ENCODE measurements at places on chromosomes 7 and 10.

DNA sequence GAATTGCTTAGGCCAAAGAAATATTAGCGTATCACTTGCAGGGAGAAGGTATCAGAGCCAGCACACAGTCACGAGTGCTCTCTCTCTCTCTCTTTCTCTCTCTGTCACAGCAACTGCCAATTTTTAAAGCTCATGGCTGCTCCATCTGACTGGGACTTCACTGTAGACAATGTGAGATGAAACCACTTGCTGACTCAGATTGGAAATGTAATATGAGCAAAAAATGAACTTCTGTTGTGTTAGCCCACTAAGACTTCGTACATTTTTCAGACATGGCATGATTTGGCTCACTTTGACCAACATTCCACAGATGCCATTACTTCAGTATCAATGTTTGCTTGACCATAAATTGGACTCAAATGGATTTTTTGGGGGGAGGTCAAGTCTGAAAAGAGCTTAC, 68.1 kb downstream of the DGKB start:
- DNase-seq: no peak

- no peak for DNase-seq
These were observed 67.4 kb downstream of the PDGFA start for GRCh38 chr7:452226-452751.

DNA sequence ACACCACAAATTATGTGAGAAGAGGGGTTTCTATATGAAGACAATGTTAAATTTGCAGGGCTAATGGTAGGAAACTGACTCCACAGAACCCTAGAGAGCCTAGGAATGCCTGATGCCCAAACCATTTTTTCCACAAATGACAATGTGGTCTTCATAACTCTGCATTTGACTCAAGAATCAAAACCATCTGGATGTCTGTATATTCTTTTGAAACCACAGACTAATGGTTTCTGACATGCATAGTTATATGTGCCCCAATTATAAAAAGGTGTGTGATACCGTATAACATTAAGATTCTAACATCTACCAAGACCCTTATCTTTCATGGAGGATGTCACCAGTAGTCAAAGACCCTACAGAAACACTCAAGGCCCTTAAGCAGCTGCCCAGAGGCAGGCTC, 20.3 kb downstream of the SEC61G start:
- DNase-seq: no peak

DNA sequence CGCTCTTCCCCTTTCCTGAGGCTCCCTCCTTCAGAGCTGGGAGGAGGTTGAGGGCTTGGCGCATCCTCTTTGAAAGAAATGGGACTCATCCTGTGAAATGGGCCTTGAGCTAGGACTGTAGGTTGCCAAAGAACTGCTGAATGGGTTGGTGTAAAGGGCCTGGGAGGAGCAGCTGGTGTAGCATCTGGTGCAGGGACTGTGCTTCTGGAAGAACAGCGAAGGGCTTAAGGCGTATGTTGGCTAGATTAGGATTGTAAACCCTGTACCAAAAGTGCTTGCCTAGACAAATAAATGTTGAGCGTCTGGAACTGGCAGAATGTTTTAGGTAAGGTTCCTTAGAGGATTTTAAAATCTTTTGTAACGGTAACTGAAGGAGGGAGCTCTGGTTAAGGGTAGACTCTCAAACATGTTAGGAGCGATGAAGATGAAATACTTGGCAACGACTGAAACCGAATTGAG, 563 bp downstream of the STAM start:
- DNase-seq: no peak

DNA sequence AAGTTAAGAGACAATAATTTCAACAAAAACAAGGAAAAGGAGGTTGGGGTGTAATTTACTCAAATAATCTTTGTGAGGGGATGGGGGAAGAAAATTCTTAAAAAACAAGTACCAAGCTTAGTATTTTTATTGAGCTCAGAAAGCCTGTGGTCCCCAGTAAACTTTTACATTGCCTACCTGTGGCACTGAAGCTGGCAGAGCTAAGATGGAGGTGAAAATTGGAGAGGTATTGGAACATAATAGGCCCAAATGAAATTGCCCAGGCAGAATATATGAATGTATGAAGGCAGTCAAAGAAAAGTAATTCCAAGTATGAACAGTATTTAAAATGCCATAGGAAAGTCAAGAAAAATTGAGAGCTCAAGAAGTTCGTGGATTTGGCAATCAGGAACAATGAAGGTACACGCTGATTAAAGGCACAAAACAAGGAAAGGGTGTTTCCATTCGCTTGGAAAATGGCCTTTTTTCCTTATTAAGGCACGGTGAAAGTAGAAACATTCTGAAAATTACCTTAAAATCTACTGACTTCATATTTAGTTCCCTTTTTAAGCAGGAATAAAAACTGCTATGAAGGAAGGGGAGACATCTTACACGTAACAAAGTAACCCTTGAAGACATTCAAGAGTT, 3.4 kb upstream of the KMT2E start:
- DNase-seq: no peak

DNA sequence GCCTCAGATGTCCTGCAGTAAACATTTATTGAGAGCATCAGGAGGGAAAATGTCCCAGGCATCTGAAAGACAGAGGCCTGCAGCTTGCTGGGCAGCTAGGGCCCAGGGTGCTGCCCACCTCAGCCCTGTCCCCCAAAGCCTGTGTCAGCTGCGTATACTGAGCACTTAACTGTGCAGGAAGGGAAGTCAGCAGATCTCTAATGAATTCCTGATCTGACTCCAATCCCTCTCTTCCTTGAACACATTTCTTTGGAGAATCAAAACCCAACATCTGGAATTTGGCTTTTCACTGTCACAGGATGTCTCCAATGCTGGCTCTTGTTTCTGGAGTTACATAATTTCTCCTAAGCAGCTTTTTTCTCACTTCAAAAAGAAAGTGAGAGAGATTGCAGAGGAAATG, 364.7 kb upstream of the NFE2L3 start:
- no peak for DNase-seq

- DNase-seq: no peak
These were observed 675 bp upstream of the ATE1 start for GRCh38 chr10:121928528-121928884.

- DNase-seq: no peak
These were observed 103.8 kb downstream of the INPP5A start for GRCh38 chr10:132641401-132641800.

DNA sequence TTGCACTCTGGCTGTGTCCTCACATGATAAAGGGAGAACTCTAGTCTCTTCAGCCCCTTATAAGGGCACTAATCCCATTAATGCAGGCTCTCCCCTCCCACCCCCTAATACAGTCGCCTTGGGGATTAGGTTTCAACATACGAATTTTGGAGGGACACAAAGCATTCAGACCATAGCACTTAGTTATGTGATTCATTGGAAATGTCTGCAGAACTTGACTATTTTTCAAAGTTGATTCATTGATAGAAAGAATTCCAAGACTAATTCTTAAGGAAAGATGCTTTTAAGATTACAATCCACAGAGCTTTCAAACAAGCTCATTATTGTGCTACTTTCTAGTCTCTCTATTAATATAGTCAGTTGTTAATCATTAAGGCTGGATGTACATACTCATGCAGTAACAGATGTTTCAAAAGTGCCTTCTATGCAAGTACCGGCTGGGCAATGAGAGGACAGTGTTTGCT, 85.3 kb upstream of the RPA3 start:
- no peak for DNase-seq

- DNase-seq: no peak
These were observed 3.2 kb downstream of the GPR141 start for GRCh38 chr7:37686556-37687345.

DNA sequence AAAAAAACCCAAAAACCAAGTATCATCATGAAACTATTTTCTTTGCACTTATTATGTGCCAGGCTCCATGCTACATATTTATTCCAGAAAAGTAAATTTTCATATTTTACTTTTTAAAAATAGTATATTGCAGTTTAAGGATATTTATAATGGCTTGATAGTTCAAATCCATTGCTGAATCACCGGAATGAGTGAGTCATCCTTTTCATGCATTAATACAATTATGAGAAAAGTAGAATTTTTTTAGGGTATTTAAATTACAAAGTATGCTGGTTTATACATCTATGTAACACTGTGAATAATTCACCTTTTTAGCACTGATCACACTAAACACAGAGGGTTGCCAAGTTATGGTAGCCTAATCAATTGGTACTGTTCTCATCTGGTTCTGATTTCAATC, 54.3 kb downstream of the SLC16A9 start:
- DNase-seq: no peak

GRCh38 chr10:93589648-93590562, 11.1 kb downstream of the RBP4 start:
- no peak for DNase-seq

GRCh38 chr10:133616371-133617130, 10.0 kb downstream of the FRG2B start:
- DNase-seq: no peak

- no peak for DNase-seq
These were observed 421.9 kb upstream of the GALNT17 start for GRCh38 chr7:70710011-70710480.

GRCh38 chr7:96361116-96361857, 39.4 kb upstream of the SLC25A13 start:
- DNase-seq: no peak

DNA sequence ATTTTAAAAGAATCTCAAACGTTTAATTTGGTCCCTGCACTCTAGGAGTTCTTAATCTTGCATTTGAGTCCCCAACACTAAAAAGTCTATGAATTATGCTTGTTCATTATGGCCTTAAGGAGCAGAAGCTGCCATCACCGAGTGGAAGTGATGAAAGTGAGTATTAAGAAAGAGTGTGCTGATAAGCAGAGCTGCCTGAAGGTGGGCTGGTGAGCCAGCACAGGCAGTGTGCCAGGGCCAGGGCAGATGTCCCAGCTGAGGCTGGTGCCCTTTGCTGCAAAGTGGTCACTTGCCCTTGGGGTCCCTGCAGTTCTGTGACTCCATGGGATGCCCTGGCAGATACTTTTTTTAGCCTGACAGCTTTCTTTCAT, 72.9 kb upstream of the LOXL4 start:
- no peak for DNase-seq

GRCh38 chr10:2914741-2915140, 152.6 kb upstream of the PFKP start:
- no peak for DNase-seq

GRCh38 chr10:13857451-13857850, 270.7 kb downstream of the PRPF18 start:
- DNase-seq: no peak

GRCh38 chr10:32054094-32054493, 2.1 kb downstream of the KIF5B start:
- DNase-seq: no peak

DNA sequence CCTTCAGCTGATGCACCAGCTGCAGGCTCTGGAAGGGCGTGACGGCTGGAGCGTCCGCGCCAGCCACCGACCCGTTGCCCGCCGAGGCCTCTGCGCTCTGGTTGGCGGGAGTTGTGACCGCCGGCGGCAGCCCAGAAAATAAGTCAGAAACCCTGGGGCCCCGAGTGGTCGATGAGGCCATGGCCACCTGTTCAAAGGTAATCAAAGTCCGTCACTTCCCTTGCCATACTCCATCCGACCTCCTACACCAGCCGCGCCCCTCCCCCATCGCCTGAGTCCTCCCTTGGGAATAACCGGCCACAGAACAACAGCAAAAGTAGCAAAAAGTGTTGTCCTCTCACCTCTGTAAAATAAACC, 406 bp downstream of the PRLHR start:
- no peak for DNase-seq

DNA sequence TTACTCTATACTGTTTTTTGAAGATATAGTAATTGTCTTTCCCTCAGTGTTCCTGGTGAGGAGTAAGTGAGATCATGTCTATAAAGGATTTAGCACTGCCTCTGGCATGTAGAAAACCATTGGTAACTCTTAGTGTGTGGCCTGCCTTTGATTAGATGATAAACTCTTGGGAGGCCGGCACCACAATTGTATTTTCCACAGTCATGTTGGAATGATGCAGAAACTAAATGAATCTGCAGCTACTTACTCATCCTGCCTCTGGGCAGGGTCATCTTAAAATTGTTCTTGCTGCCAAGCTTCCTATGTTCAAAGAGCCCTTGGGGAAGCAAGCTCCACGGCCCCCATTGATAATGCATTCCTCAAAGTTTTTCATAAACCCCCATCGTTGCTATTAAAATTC, 204.6 kb downstream of the ANKRD7 start:
- no peak for DNase-seq

Measured in activated CD8-positive, alpha-beta memory T cell treated with anti-CD3 and anti-CD28 coated beads, Interleukin-2, amount 50 U/mL, for 4 hours (primary cell).